ENCODE measurements at places on chromosomes 16 and 17.
A peak's percentile ranks its signal among the peaks of the same experiment; 100 is the strongest.

DNA sequence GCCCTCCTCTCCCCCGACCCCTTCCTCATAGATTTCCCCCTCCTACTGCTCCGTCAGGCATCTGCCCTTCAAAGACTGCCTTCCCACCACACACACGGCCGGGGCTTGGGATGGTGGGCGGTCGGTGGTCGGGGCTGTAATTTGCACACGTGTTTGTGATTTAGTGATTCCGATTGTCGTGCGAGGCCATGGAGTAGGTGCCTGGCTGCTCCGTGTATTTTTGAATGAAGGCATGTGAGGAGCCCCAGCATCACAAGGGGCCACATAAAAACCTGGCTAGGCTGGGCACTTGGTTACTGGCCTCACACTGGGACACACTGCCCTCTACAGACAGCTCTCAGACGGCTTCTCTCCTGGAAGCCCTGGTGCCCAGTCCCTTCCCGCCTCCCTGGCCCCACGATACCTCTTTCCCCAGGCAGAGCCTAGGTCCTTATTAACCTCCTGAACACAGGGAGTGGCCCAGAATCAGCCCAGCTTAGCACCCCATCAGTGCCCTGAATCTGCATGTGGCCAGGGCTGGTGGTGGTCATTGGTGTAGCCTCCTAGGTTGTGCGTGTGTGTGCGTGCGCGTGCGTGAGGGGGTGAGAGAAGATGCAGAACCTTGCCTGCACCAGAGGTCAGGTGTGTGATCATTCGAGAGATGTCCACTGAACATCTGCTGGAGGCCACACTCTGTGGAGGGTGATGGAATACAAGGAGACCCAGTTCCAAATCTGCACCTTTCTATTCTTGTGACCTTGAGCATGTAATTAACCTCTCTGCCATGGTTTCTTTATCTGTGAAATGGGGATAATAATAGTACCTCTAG lies 1.3 kb upstream of the SOCS1 start:
- DNase-seq: peak; percentile 71

GRCh38 chr17:77145612-77146245 lies 5.0 kb downstream of the SEC14L1 start:
- DNase-seq: no peak

- DNase-seq: no peak
These were observed 116.2 kb downstream of the C17orf67 start for GRCh38 chr17:56717471-56717870.

DNA sequence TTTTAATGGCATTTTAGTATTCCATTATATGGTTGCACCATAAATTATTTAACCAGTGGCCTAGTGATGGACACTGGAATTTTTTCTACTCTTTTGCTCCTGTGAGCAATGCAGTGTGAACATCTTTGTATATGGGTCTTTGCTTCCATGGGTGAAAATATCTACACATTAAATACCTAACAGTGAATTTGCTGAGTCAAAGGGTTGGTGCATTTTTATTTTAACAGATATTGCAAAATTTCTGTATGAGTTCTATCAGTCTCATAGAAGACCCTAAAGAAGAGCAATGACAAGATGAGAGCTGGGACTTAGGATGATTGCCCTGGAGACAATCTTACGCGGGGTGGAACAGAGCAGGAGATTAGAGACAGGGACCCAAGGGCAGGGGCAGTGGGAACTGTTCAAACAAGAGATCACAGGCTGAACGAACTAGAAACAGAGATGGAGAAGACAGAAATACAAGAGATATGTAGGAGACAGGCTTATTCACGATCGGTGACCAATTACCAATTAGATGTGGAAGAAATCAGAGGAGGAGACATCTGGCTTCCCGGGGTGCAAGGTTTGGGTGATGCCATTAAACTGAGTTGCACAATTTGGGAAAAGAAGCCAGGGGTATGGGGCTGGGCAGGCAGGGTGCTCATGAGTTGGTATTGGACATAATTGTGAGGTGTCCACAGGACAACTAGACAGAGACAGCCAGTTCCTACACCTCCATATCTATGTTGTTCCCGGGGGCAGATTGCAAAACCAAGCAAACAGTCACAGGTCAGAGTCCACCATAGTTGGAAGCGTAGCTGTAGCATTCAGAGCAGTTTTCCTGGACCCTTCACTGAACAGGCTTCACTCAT lies 39.9 kb upstream of the LONP2 start:
- no peak for DNase-seq

- peak; percentile 83 for DNase-seq
These were observed 54.8 kb downstream of the SPECC1 start for GRCh38 chr17:20063665-20064648.

GRCh38 chr17:74544991-74545842 lies 698 bp downstream of the CD300C start:
- DNase-seq: no peak

DNA sequence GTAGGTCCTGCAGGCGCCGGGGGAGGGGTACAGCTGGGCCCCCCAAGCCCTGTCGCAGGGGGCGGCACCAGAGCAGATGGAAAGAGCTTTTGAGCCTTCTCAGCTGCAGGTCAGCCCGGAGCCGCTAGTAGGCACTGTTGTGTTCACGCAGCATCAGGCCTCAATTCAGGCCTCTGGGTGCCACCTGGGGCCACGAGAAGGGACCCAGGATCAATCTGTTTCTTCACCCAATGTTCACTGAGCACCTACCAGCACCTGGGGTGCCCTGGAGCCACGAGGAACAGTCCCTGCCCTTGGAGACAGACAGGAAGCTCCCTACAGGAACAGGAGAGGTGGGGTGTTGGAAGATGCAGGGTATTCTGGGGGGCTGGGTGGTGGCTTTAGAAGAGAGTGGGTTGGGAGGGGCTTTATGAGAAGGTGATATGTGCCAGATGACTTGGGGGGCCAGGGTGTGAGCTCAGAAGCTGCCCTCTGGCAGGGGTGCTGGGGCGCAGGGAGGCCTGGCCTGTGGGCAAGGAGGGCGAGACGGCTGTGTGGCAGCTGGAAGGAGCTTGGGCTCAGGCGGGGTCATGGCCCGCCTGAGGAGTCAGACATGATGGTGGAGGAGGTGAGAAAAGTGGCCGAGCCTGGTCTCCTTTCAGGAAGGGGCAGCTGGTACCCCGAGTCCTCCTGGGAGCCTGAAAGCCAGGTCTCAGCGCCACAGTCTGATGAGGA lies 121.9 kb upstream of the GSE1 start:
- DNase-seq: peak; percentile 2

DNA sequence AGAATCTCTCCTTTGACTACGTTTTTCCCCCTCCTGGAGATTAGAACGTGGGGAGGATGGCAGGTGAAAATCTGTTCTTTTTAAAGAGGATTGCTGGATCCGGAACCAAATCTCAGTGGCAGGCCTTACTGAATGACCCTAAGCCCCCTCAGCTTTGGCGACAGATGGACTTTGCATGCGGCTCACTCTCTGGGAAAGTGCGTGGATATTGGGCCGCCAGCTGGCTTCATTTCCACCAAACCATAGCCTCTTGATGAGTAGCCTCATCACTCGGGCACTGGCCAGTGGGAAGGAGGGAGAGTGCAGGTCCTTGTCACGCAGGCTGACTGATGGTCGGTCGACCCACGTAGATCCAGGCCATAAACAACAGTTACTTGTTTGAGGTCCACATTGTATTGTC lies 31.3 kb upstream of the CCDC182 start:
- no peak for DNase-seq

- DNase-seq: no peak
These were observed 6.2 kb downstream of the GINS2 start for GRCh38 chr16:85682516-85682915.

GRCh38 chr17:7192271-7192937 lies 13.2 kb upstream of the ASGR1 start:
- DNase-seq: no peak

DNA sequence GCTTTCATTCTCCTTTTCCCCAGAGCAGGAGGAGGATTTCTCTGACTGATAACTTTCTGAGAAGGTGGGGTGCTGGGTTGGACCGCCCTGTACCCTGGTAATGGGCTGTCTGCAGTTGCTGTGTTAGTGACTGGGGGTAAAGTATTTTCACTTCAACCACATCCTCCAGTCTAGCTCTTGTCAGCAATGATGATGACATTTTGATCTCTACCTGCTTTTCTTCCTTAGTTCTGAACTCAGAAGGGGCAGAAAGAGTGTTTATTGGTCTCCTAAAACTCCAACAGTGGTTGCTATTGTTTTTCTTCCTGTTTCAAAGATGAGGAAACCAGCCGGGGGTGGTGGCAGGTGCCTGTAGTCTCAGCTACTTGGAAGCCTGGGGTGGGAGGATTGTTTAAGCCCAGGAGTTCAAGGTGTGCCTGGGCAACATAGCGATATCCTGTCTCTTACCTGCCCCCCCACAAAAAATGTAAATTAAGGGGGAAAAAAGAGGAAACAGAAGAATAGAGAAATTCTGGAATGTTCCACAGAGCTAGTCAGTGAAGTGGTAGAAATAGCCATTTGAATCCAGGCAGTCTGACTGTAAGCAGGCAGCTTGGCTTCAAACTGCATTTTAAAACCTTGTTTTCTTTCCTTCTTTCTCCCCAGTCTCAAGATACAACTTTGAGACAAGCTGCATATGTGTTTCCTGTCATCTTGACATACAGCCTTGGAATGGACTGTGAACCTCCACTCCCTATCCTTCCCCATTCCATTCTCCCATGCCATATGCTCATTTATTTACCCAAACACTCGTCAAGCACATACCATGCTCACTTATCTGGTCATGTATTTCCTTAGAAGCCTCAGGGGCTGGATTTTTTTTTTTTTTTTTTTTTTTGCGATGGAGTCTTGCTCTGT lies 3.3 kb upstream of the N4BP1 start:
- DNase-seq: peak; percentile 50

GRCh38 chr16:3282103-3282729 lies 1.1 kb upstream of the ZNF263 start:
- no peak for DNase-seq

- peak; percentile 40 for DNase-seq
These were observed 307 bp downstream of the CDYL2 start for GRCh38 chr16:80804056-80804525.

DNA sequence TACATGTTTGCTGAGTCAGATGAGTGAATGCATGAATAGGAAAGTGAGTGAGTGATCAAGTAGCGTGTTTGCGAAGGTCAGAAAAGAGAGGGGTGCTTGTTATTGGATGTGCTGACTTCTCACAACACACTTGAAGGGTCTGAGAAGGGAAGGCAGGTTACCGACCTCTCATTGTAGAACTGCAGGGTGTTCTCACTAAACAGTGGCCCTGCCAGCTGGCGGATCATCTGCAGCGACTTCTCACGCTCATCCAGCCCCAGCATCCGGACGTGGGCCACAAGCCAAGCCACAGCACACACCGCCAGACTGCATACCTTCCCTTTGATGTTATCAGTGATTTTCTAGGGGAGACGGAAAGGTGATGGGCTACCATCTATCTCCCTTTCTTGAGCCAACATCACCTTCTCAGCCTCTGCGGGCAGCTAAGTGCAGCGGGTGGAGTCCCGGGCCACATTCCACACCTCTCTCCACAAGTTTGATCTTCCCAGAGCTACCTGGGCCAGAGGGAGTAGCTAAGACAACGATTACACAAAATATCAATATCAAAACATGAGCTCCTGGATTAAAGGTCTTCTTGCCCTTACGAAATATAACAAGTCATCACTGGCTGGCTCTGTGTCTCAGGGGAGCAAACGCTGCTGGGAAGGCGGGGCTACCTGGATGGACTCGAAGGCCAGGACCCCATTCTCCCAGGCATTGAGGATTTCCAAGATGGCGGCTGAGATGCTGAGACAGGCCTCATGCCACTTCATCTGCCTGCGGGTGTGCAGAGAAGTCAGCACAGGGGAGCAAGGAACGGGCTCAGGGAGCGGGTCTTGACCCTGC lies 11.0 kb downstream of the CSF3 start:
- DNase-seq: no peak

DNA sequence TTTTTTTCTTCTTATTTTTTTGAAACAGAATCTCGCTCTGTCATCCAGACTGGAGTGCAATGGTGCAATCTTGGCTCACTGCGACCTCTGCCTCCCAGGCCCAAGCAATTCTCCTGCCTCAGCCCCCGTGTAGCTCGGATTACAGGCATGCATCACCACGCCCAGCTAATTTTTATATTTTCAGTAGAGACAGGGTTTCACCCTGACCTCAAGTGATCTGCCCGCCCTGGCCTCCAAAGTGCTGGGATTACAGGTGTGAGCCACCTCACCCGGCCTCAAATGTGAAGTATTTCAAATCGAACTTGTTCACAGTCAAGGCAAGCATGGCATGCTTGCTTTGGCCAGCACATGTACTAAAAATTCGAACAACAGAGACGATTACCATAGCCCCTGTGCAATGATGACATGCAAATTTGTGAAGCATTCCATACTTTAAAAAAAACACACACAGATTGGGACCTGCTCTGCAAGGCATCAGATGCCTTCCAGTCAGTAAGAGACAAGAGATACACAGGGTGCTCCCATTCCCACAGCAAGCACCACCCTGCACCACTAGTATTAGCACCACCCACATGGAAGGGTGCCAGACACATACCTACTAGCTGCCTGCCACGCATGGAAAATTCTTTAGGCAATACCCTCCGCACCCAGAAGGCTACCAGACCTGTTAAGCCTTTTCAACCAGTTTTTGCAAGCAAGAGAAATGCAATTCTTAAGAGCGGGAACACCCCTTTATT lies 47.2 kb downstream of the ANKRD11 start:
- DNase-seq: no peak

GRCh38 chr17:39605492-39606433 lies 2.0 kb downstream of the NEUROD2 start:
- no peak for DNase-seq

GRCh38 chr17:50426814-50427787 lies 1.1 kb downstream of the ACSF2 start:
- peak; percentile 53 for DNase-seq

GRCh38 chr16:12752159-12752558 lies 51.5 kb downstream of the CPPED1 start:
- no peak for DNase-seq

GRCh38 chr17:42072323-42073187 lies 22.2 kb upstream of the C17orf113 start:
- DNase-seq: no peak

GRCh38 chr16:70700101-70701020 lies 14.5 kb upstream of the MTSS2 start:
- no peak for DNase-seq

GRCh38 chr17:55124730-55125360 lies 139.9 kb upstream of the HLF start:
- no peak for DNase-seq

DNA sequence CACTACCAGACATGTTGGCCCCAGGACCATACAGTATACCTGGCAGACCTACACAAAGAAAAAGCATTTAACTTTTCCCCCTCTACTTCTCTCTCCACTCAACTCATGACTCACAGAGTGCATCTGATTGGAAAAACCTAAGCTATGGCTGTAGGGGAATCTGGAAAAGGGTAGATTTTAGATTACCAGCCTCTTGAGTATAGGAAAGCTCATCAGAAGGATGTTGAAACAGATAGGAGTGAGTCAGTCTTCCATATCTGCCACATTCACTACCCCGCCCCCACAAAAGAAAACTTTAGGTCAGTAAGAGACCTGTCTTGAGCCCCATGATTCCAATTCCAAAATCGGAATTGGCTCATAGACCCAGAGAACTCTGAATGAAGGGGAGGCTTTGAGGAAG lies 12.3 kb downstream of the KRT9 start:
- peak; percentile 15 for DNase-seq

- peak; percentile 14 for DNase-seq
These were observed 79.5 kb downstream of the CA4 start for GRCh38 chr17:60229188-60229802.
